Lung (tissue), 17 donors: ENCODE measurements at places on chromosomes 1 and 21.

GRCh38 chr1:156367383-156368156 is 1.4 kb upstream of the RHBG start:
- DNase-seq = no peak

GRCh38 chr1:92964998-92965397 is 3.7 kb upstream of the DIPK1A start:
- DNase-seq = no peak

GRCh38 chr1:10450836-10451235 is 1.0 kb downstream of the CORT start:
- DNase-seq = no peak

DNA sequence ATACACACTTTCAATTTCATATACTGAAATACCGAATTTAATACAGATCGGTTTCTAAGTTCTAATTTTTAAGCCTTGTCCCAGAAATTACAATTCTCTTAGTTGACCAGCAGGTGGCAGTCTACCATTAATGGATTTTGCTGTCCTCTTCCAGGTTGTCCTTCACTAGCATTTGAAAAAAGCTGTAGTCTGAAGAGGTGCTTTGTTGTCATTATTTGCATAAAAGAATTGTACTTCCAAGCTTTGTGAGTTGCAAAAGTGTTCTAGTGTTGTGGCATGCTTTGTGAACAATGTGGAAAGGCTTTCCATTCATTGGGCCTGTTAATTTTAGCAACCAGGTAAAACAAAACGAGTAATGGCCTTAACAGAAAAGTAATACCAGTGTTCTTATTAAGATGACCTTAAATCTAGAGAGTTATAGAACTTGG is 193.6 kb downstream of the RPS6KC1 start:
- DNase-seq = peak; percentile 59

DNA sequence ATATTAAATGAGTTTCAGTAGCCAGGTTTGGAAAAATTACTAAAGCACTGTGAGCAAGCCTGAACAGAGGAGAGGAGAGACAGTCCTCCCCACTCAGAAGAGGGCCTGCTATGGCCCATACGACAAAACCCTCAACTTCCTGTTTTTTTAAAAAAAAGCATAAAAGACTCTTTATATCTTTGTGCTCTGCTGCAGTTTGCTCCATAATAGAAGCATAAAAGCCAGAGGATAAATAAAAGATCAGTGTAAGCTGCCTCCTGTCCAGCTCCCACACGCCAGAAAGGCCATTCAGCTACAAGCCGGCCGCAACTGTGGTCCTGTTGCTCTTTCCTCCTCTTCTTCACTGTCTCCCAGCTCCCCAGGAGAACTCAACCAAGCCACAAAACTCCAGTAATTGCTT is 37.8 kb downstream of the NID1 start:
- no peak for DNase-seq

- peak; percentile 33 for DNase-seq
Measured at GRCh38 chr1:3609016-3609768, 2.1 kb downstream of the MEGF6 start.

DNA sequence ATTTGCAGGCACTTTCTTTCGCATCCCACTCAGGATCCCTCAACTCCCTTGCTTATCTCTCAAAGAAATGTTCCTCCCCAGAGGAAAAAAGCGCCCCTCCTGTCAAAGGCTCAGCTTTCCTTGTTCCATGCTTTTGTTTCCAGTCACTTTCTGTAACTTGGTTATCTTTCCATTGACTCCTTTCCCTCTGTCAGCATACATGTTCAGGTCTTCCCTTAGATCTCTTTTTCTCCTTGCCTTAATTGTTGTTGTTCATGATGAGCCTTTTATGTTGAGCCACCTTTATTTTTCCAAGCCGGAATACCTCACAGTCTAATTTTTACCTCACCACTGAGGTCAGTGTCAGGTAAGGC is 46.5 kb upstream of the PODN start:
- DNase-seq = no peak

GRCh38 chr1:190942475-190942874 is 464.8 kb upstream of the BRINP3 start:
- no peak for DNase-seq

- no peak for DNase-seq
Measured at GRCh38 chr1:193190096-193190744, 3.8 kb upstream of the B3GALT2 start.

- peak; percentile 20 for DNase-seq
Measured at GRCh38 chr1:44318097-44319088, 36.7 kb downstream of the ERI3 start.

GRCh38 chr21:15050568-15051377 is 14.0 kb downstream of the NRIP1 start:
- no peak for DNase-seq

- no peak for DNase-seq
Measured at GRCh38 chr1:8992936-8993687, 33.1 kb downstream of the SLC2A7 start.

- no peak for DNase-seq
Measured at GRCh38 chr1:16420424-16421118, 16.7 kb downstream of the SPATA21 start.

GRCh38 chr1:31991182-31991581 is 22.5 kb upstream of the KHDRBS1 start:
- DNase-seq = no peak

DNA sequence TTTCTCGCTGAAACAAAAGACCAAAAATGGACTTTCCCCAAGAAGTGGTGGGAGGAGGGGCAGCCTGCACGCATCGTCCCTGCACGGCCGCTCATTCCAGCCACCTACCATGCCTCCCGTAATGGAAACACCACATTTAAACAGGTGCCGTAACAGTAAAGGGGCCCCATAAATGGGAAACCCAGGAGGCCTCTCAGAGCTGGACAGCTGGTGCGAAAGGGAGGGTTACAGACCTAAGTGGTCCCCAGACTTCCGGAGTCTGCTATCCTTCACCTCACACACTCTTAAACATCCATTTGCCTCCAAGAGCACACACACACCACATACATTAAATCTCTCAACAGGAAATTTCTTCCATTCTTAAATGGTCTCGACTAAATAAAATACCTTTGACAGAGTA is 120.7 kb upstream of the SOD1 start:
- DNase-seq = peak; percentile 94

DNA sequence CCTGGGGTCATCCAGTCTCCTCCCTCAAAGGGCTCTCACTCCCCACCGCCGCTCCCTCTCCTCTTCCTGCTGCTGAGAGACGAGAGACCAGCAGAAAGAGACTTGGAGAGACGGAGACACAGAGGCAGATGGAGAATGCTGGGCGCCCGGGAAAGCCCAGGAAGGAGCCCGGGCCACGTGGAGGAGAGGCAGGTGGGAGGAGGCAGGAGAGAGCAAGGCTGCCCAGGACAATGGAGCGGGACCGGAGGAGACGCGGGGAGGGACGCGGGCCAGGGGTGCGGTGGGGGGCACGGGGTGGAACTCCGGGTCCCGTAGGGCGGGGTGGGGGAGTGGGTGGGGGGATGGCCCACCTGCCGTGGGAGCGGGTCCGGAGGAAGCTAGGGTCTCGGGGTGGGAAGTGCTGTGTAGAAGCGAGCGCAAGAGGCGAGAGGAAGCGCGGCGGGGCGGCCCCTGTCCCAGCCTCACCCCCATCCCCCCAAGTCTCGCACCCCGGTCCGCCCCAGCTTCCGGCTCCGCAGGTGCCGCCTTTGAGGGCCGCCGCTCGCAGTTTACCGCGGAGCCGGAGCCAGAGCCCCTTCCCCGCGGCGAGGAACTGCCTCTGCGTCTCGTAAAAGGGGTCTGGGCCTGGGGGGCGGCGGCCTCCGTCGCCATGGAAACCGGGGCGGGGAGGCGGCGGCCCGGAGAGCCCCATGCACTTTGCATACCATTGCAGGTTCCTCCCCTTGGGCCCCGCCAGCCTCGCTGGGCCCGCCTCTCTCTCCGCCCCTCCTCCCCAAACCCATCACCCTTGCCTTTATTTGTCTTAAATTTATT is 11.7 kb upstream of the EPHA2 start:
- peak; percentile 71 for DNase-seq

- DNase-seq = no peak
Measured at GRCh38 chr1:110502402-110503151, 16.4 kb downstream of the KCNA10 start.

GRCh38 chr1:116208136-116208535 is 96.9 kb downstream of the MAB21L3 start:
- no peak for DNase-seq

- peak; percentile 63 for DNase-seq
Measured at GRCh38 chr1:117093091-117093534, 28.4 kb downstream of the TRIM45 start.

DNA sequence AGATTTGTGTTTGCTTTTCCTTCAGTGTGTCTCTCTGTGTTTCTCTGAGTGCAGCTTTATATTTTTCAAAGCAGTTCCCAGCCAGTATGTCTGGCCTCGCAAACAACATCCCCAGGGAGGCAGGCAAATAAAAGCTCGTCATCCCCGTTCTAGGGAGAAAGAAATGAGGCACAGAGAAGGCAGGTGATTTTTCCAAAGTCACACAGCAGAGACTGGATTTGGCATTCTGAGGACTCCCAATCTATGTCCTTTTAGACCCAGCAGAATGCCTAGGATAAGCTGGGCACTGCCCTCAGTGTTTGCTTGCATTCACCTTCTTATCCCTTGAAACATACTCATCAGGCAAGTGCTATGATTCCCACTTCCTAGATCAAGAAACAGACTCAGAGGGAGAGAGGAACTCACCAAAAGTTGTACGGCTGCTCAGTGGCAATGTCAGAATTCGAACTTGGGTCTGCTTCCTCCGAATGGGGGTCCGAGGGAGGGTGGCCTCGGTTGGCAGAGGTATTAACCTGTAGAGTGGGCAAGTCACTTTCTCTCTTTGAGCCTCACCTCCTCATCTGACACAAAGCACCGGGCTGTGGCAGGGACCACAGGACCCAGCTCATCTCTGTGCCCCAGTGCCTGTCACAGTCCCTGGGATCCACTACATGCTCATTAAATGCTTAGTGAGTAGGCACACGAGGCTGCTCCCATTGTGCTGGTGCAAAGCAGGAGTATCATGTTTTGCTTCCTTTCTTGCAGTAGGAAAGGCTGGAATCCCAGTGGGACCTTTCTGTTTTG is 4.2 kb downstream of the RAP1GAP start:
- no peak for DNase-seq

- no peak for DNase-seq
Measured at GRCh38 chr1:32353431-32353830, 8.9 kb downstream of the FAM229A start.

DNA sequence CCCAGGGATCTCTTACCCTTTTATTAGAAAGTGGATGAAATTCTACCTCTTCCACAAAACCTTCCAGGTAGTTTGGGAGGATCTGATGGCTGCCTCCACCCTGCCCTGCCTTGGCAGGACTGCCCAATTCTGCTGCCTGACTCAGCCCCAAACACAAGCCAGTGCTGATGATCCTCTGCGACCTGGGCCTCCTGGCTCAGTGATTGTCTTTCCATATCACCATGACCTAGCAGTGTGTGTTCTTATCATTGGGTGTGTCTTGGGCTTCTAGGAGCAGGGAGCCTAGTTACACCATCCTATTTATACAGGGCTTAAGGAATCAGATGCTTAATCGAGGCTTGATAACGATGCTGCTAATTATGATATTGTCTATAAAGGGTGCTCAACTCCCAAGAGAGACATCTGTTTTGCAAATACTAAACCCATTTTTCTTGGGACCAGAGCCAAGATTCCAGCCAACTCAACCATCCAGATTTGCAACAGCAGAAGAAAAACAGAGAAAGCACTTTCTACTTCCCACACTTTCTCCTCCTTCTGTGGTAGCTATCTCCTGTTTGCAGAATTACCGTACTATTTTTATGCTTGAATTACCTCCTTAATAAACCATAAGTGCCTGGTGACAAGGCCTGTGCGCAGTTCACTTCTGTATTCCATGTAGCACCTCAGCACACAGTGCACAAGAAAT is 36.5 kb upstream of the KIF21B start:
- DNase-seq = no peak

DNA sequence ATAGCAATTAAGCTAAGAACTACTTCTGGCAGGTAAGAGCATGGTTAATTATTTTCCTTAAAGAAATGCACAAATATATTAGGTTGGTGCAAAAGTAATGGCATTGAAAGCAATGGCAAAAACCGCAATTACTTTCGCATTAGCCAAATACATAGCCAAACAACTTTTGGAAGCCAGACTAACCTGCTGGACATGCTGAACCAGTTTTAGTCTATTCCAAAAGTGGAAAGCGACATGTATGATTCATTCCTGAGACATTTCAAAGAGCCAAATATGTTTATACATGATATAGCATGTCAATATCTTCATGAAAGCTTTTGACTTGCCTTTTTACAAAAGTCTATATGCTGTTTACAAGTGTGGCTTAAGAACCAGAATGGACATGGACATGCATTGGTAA is 23.4 kb upstream of the DR1 start:
- peak; percentile 45 for DNase-seq

- no peak for DNase-seq
Measured at GRCh38 chr1:19858893-19859292, 23.3 kb upstream of the OTUD3 start.

- no peak for DNase-seq
Measured at GRCh38 chr1:94873520-94874351, 53.2 kb downstream of the CNN3 start.

DNA sequence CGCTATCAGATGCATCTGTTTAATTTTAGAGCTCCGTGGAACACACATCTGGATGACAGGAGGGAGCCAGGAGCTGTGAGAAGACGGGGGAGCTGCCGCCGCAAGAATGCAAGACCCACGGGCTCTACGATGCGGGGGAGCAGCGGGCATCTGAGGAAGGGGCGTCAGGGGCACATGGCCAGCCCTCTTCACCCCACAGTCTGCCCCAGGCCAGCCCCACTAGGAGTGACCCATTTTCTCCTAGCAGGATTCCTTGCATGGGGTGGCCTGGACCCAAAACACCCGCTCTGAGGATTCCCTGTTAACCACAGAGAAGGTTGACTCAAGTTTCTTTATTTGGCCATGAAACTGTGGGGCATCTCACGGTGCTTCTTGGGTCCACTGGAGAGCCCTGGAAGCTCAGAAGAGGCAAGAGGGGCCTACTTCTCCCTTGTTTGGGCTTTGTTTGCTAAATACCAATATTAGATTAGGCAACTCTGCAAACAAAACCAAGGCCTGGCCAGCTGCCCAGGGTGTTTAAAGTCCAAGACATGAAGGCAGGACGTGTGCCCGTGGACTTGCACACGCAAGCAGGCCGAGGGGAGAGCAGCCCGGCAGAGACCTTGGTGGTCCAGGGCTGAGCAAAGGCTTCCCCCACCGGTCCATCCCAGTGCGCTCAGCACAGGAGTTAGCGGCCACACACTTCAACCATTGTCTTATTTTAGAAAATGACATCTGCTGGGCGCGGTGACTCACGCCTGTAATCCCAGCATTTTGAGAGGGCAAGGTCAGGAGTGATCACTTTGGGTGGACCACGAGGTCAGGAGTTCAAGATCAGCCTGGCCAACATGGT is 89.8 kb downstream of the DHRS3 start:
- peak; percentile 92 for DNase-seq
